Stimulated activated CD8-positive, alpha-beta memory T cell treated with anti-CD3 and anti-CD28 coated beads, Interleukin-12 subunit alpha, Interleukin-12 subunit beta, amount 100 ng/mL, for 1 hour (primary cell): ENCODE measurements at places on chromosomes 2 and 18.
A peak's percentile ranks its signal among the peaks of the same experiment; 100 is the strongest.

GRCh38 chr2:136572335-136572734, 193.0 kb upstream of the THSD7B start:
- no peak for DNase-seq

DNA sequence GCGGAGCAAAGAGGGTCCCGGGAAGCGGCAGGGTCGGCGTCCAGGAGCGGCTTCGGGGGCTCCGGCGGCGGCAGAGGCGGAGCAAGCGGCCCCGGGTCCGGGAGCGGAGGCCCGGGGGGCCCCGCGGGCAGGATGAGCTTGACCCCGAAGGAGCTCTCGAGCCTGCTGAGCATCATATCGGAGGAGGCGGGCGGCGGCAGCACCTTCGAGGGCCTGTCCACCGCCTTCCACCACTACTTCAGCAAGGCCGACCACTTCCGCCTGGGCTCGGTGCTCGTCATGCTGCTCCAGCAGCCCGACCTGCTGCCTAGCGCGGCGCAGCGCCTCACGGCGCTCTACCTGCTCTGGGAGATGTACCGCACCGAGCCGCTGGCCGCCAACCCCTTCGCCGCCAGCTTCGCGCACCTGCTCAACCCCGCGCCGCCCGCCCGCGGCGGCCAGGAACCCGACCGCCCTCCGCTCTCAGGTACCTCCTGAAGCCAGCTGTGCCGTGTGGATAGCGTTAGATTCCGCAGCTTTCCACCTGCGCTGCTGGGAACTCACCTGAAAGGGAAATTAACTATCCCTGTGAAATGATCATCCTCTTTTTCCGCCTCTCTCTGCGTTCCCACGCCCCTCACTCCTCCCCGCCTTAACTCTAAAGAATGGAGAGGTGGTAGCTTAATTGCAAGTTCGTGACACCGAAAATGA, 472 bp downstream of the CNOT11 start:
- peak; percentile 55 for DNase-seq

- no peak for DNase-seq
These were observed 11.6 kb downstream of the PNO1 start for GRCh38 chr2:68169308-68169707.

DNA sequence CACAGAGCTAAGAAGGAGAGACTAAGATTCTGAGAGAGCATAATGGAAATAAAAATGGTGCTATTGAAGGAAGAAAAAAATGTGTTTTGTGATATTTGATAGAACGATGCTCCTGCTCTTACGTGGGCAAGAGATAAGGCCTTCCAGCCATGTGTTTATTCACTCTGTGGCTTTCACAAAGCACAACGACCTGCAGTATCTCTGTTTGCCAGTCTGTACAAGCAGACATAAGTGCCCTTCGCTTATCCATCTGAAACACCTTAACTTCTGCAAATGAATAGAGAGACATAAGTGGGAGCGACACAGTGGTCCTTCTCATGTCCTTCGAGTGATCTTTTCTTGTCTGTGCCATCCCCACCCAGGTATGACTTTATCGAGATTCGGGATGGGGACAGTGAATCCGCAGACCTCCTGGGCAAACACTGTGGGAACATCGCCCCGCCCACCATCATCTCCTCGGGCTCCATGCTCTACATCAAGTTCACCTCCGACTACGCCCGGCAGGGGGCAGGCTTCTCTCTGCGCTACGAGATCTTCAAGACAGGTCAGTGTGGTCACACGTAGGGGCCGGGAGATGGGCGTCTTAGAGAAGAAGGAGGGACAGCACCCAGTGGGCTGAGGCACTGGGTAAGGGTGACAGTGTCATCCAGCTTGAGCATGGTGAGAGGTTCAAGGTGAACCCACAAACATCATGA, 33.7 kb downstream of the NRP2 start:
- DNase-seq, result no peak

DNA sequence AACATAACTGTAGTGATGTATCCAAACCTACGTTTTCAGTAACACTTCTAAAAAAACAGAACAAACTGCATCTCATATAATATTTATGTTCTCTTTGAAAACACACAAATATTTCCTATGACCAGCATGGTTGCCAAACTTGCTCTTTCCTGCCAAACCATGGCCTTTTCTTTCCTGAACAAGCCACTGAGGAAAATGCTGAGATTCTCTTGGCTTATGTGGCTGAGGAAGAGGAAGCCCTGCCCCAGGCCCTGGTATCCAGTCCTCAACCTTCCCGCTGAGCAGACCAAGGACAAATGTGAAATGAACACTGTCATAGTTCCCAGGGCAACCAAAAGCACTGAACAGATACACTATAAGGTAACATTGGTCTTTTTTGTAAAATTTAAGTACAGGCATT, 35.9 kb upstream of the NARS1 start:
- no peak for DNase-seq

- DNase-seq, result no peak
These were observed 46.5 kb upstream of the SLC1A4 start for GRCh38 chr2:64942693-64943092.

DNA sequence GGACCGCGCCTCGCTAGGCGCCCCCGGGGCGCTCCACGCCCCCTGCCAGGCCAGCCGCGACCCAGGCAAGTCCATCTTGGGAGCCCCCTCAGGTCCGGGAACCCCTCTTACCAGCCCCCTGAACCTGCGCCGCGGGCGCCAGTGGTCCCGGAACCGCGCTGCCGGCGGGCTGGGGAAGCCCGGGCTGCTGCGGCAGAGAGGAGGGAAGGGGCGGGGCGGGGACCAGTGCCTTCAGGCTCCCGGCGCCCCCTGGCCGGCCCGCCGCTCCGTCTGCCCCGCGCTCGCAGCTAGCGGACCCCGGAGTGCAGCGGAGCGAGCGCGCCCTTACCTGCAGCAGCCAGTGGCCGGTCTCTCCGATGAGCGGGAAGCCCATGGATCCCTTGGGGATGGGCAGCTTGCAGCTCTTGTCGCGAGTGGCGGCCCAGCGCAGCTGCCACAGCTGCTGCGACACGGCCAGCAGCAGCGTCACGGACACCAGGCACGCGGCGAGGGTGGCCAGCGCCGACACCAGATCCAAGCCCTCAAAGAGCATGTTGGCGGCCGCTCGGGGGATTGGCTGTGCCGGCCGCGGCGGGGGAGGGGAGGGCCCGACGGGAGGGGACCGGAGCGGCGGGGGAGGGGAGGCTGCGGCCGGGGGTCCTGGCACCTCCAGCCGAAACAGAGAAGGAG, at the start of gene CYP26B1:
CYP26B1 (minus strand) TSS at position 560 of the 669 bp plus-strand sequence; CDS start at position 532, 28 bp downstream.
- DNase-seq, result no peak

DNA sequence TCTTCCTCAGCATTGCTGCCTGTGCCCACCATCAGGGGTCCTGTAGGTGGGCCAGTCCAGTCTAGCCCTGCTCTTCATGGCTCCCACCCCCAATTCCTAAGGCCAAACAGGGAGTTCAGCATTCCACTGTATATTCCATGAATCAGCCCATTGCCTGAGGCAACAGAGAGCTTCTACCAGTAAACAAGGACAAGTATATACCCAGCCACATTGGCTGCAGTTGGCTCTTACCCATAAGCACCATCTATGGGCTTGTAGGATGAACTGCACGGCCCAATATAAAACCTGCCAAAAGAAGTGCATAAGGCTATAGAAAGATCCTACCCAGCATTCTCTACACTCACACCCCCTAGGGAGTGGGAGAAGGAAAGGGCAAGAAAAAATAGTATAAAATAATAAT, 95.1 kb upstream of the SALL3 start:
- DNase-seq, result no peak

DNA sequence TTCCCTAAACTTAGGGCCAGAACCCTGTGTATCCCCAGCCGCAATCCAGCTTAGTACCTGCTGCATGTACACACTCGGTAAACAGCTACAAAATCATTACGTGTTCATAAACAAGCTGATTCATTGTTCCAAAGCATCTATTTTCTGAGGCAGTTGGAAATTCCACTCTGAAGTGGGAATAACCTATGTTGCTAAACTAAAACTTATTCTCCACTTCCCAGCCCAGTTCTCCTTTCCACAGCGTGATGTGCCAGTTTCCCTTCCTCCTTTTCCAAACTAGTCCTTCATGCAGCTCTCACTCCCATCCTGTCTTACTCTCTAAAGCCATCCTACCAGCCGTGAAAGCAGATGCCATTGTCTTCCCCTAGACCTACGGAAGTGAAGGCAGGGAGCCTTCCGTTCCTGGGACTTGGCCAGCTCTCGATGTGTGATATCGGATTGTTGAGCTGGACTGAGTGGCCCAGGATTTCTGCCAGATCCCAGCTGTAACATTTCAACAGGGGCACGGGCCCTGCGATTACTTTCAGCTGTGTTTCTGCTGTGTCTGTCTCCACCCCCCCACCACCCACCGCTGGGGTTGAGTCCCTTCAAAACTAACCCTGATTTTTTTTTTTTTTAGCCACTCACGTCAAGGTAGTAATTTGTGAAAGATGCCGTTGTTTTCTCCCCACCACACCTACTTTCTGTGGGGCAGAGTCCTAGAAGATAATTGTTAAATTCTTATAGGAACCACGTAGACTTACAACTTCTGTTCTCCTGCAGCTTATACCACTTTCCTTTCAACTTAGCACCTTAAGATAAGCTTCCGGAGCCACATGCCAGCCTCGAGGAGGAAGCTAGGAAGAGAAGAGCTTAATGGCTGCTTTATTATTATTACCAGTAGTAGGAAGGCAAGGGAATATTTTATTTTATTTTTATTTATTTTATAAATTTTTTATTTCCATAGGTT, 100.9 kb downstream of the CRIM1 start:
- no peak for DNase-seq

DNA sequence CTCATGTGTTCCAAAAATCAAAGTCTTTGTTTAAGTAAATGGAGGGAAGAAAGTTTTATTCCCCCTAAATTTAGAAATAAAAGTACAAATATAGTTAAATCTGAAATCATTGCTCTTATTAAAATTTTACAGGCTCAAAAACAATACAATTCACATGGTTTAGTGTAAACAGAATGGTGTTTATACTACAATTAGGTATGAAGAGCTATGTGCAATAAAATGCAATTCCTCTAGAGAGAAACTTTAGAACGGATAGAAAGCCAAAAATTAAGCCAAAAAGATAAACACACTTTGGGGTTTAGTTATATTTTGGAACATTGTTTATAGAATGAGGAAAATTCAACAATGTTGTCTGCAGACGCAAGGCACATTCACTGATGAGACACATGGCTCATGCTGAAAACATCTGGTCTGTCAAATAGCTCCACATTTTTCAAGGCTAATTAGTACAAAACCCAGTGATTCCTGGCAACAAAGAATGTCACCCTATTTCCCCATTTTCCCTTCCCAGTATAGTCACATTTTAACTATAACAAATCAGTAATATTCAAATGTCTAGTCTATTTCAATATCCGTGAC, 103.3 kb downstream of the EXOC6B start:
- DNase-seq, result no peak

DNA sequence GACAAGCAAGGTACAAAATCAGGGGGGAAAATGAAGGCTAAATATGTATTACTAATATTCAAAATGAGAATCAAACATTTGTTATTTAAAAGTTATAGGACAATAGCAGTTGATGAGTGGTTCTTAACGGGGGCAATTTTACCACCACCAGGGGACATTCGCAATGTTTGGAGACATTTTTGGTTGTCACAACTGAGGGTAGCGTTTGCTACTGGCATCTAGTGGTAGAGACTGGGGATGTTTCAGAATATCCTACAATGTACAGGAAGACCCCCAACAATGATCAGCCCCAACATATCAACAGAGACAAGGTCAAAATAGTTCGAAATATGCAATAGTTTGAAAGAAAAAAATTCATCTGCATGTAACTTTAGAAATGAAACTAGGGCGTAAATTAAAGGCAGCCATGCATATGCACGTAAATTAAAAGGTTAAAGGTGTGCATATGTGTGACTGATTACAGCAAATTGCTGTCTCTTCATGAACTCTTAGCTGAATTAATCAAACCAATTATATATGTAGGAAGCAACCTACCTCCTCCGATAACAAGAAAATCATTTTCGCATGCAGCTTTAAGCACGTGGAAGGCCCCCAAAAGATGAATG, 61.2 kb upstream of the CUL3 start:
- DNase-seq, result no peak

DNA sequence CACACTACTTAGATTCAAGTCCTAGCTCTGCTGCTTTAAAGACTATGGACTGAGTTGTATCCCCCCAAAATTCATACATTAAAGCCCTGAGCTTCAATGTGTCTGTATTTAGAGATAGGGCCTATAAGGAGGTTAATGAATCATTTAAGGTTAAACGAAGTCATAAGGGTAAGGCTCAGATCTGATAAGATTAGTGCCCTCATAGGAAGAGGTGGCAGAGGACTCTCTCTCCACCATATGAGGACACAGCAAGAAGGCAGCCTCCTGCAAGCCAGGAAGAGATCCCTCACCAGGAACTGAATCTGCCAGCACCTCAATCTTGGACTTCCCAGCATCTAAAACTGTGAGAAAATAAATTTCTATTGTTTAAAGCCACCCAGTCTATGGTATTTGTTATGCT, 3.1 kb upstream of the CYTIP start:
- no peak for DNase-seq

- DNase-seq, result no peak
These were observed 117.2 kb downstream of the CTNNA2 start for GRCh38 chr2:79630060-79630459.

- no peak for DNase-seq
These were observed 69.9 kb downstream of the RHBDD1 start for GRCh38 chr2:226905718-226906117.

GRCh38 chr2:228629251-228629650, 447.8 kb upstream of the SPHKAP start:
- no peak for DNase-seq

- no peak for DNase-seq
These were observed 127.4 kb downstream of the DPP4 start for GRCh38 chr2:161946489-161947107.

- DNase-seq, result no peak
These were observed 686.1 kb upstream of the RAB6C start for GRCh38 chr2:129293326-129293725.

DNA sequence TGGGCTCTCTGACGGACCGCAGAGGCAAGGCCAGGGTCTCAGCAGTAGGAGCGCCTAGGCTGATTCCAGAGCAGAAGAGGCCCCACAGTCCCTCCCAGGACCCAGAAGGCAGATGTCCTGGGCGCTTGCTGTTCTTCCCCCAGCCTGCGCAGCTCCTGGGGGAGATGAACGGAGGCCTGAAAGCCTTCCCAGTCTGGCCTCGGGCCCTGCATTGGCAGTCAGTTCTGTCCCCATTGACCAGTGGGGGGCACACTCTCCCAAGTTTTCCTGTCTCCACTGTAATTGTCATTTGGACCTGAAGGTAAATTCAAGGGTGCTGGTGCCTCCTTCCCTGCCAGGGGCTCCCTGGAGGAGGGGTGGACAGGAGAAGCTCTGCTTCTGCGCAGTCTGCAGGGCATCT, 345.7 kb downstream of the CYP26B1 start:
- DNase-seq, result no peak

GRCh38 chr2:126698376-126698775, 42.4 kb downstream of the GYPC start:
- no peak for DNase-seq

DNA sequence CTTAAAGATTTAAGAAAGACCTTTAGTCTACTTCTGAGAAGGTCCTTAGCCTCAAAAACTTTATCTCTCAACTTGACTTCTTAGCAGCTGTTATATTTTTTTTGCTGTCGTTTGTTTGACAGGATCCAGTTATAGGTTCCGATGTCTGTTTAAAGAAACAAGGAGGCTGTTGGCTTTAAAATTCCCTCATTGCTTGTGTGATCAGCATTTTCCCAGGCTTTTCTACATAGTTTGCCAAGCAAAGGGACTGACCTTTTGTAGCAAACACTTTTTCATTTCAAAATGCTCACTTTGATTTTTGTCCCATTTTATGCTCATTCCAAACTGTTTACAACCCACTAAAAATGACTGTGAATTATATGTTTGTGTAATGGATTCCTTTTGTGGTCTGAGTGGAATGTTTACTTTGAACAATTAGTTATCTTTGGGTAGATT, 394.9 kb downstream of the ARHGAP15 start:
- no peak for DNase-seq

- DNase-seq, result no peak
These were observed 89.3 kb downstream of the MBD2 start for GRCh38 chr18:54135216-54135615.
